ENCODE measurements at places on chromosomes 12 and 14.

DNA sequence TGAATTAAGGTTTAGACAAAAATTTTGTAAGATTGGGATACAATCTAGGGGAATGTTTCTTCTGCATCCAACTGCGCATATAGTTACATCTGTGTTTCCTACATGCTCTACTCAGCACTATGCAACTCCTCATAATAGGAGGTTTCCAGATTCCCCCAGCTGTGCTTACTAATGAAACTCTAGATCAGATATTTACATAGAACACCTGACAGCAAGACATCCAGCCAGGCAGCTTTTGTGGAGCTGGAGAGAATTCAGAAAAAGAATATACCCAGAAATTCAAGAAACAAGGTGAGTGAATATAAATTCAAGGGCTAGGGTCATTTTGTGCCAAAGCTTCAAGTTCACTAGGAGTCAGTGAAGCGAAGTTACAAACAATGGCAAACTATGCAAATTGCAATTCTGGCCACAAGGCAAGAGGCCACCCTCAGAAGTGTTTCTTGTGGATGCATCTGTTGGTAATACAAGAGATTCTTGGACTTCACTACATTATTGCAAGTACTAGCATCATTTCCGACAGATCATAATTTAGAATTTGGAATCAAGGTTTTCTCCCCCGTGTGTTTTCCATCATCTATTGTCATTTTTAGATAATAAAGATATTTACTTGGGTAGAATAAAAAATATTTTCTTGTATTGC is 341.2 kb upstream of the NAV3 start:
- DNase-seq = no peak

GRCh38 chr12:121560392-121561008 is 20.3 kb downstream of the KDM2B start:
- peak; percentile 81 for DNase-seq

DNA sequence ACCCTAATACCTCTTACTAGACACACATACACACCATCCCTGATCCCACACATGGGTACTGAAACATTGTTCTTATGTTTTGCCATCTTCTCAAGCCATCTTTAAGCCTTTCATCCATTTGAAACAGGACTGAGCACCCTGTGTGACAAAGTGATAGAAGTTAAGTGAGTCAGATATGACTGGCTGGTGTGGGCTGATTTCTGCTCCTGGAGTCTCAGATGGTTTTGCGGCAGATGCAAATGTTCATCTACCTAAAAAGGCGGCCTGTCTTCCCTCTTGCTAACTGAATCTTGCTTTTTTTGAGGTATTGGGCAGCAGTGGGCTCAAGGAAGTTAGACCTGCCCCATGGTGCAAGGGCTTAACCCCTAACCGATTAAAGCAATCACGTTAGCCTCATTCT is 30.4 kb upstream of the PKP2 start:
- no peak for DNase-seq

- DNase-seq = no peak
Measured at GRCh38 chr12:128819293-128820144, 4.2 kb downstream of the SLC15A4 start.

DNA sequence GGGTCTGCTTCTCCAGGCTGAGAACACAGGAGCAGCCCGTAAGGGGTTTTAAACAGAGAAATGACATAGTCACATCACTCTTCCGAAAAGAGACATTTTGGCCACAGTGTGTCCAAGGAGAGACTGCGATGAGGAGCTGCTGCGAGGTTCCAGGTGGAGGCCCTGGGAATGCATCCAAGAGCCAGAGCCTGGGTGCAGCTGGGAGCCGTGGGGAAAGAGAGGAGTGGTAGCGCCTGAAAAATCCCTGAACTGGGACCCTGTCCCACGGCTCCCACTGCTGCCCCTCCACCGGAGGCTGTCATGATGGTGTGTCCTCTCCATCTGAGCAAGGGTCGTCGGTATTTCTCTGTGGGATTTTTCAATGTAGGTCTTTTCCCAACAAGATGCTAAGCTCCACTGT is 146.9 kb downstream of the BCL11B start:
- DNase-seq = no peak

GRCh38 chr12:50085615-50086072 is 502 bp downstream of the SMARCD1 start:
- DNase-seq = no peak

DNA sequence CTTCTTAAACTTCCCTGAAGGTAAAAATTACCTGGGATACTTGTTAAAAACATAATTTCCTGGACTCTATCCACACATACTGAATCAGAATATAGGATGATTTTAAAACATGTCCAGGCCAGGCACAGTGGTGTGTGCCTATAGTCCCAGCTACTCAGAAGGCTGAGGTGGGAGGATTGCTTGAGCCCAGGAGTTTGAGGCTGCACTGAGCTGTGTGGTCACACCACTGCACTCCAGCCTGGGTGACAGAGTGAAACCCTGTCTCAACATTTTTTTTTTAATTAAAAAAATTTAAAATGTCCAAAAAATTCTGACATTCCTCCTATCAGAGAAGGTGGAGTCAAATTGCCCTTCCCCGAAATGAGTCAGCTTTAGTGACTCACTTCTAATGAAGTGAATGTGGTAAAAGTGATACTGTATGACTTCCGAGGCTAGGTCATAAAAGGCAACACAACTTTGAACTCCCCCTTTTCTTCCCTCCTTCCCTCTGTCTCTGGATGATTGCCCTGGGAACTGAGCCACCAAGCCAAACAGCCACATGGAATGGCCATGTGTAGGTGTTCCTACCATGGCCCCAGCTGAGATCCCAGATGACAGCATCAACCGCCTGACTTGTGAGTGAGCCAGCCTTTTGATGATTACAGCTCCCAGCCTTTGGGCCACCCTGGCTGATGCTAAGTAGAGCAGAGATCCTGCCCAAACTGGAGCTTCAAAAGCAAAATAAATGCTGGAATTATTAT is 36.3 kb downstream of the LIMA1 start:
- DNase-seq = peak; percentile 57
